T-helper 2 cell treated with Interferon-gamma antibody and Interleukin-4, amounts not matched to agents 5 μg/mL and 100 μg/mL, for 36 hours (primary cell): ENCODE measurements at places on chromosomes 2 and 18.

- DNase-seq: no peak
Measured at GRCh38 chr2:196182439-196183171, 11.2 kb upstream of the STK17B start.

- DNase-seq: no peak
Measured at GRCh38 chr2:162435676-162436075, 91.7 kb downstream of the GCA start.

GRCh38 chr2:208552943-208553342 lies 146.4 kb downstream of the PTH2R start:
- DNase-seq: no peak

DNA sequence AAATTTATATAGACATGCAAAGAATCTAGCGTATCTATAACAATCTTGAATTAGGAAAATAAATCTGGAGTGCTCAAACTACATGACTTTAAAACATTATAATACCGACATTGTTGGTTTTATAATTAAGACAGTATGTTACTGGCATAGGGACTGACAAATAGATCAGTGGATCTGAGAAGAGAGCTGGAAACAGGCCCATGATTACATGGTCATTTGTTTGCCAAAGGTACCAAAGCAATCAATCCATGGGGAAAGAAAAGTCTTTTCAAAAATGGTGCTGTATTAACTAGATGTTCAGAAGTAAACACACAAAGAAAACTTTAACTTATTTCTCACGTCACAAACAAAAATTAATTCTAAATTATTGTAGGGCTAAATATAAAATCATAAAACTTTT lies 124.2 kb downstream of the BCL2L11 start:
- no peak for DNase-seq

- no peak for DNase-seq
Measured at GRCh38 chr2:52500561-52500960, 1267.0 kb upstream of the CHAC2 start.

DNA sequence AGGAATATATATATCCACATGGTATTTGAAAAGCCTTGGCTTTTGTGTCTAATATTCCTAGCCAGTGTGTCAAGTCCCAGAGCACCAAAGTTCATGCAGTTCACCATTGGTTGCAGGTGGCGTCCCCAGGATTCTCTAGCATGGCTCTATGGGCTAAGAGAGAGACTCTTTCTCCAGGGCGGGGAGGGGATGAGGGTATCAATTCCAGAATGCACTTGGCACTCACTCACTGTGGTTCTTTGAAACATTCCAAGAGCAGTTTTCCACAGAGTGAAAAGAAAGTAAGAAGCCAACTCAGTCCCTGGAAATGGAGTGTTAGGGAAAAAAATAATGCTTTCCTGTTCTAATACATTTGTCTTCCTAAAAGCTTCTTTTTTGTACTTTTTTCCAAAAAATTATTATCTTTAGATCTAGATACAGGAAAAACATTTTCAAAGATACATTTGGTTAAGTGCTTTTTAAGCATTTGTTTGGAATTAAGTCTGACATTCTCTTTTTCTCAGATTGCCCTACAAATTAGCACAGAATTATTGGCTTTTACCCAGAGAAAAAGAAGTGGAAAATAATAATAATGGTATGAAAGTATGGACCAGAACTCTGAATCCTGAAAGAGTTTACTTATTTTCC lies 239.9 kb downstream of the PAX3 start:
- no peak for DNase-seq

GRCh38 chr2:189719571-189719970 lies 43.0 kb downstream of the OSGEPL1 start:
- no peak for DNase-seq

- no peak for DNase-seq
Measured at GRCh38 chr18:43879415-43879814, 602.1 kb upstream of the SYT4 start.

GRCh38 chr18:60639836-60640235 lies 267.3 kb upstream of the MC4R start:
- no peak for DNase-seq

DNA sequence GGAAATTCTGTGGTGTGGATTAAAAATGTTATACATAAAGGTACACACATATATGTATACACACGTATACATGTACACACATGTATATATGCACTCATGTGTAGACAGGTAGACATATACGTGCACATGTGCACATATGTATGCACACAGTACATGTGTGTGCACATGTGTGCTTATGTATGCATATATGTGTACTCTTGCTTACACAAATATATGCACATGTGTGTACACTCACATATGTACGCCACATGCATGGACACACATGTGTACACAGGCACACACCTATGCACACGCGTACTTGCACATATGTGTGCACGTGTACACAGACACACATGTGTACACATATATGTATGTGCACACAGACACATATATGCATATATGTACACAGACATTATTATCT lies 142.8 kb upstream of the SALL3 start:
- no peak for DNase-seq

DNA sequence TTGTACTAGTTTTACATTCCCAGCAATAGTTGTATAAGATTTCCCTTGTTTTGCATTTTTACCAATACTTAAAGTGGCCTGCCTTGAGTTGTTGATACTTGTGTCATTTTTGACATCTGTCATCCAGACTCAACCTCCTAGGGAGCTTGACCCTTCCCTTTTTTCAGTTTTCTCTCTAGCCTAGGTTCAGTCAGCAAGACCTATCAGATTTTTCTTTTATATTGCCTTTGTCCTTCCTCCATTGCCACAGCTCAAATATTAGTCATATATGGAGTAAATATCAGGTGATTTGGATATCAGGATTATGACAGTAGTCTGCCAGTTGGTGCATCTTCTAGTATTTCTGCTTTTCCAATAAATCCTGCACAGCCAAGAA lies 13.4 kb downstream of the CENPO start:
- no peak for DNase-seq

DNA sequence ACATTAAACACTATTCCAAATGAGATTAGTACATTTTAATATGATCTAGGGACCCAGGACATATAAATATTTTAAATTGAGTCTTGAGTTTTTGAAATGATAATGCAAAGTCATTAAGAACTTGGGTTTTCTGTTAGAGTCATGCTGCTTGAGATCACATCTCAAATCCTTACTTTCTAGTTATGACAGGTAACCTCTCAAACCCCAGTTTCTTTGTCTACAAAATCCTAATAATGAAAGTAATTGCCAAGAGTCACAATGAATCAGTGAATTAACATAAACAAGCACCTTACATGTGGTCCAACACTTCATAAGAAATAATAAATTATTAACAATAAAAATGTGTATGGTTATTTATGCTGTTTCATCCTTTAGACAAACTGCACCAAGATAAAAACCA lies 607.6 kb downstream of the LRP1B start:
- DNase-seq: no peak

DNA sequence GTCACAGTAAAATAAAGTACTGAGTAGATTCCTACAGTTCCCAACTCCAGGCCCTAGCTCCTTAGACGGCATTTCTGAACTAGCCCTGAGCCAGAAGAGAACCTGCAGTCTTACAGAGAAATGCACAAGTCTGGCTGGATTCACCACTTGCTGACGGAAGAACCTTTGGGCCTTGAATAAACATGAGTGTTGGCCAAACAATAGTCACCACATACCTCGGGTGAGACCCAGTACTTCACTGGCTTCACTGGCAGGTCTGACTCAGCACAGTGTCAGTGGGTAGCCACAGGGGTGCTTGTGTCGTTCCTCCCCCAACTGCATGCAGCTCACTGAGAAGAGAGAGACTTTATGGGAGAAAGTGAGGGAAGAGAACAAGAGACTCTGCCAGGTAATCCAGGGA lies 88.9 kb downstream of the TMEM185B start:
- DNase-seq: no peak

DNA sequence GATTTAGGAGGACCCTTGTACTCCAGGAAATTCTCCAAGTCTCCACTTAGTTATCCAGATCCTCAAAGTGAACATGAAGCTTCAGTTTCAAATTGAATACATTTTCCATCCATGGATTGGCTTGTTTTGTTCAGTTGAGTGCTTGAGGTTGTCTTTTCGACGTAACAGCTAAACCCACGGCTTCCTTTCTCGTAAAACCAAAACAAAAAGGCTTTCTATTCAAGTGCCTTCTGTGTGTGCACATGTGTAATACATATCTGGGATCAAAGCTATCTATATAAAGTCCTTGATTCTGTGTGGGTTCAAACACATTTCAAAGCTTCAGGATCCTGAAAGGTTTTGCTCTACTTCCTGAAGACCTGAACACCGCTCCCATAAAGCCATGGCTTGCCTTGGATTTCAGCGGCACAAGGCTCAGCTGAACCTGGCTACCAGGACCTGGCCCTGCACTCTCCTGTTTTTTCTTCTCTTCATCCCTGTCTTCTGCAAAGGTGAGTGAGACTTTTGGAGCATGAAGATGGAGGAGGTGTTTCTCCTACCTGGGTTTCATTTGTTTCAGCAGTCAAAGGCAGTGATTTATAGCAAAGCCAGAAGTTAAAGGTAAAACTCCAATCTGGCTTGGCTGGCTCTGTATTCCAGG lies at the start of gene CTLA4:
CTLA4 (plus strand) TSS at position 211 of the 640 bp plus-strand sequence; CDS start at position 383, 172 bp downstream.
- peak; percentile 65 for DNase-seq
